Left colon (tissue), 2 donors: ENCODE measurements at places on chromosomes 2 and 18. TPM values are rescaled to one million over a fixed set of nuclear protein-coding genes. Genes with fewer than 3 reads are reported as not detected.
A peak's percentile ranks its signal among the peaks of the same experiment; 100 is the strongest.

OTOS gene
- total RNA-seq = not detected

ARL4C gene
- 8.3 TPM for total RNA-seq

AOX1 gene
- total RNA-seq = 8.7 TPM

MAP2 gene
- 2.1 TPM for total RNA-seq

IL18R1 gene
- total RNA-seq = 3.0 TPM

- no peak for DNase-seq
These were observed 61.8 kb downstream of the PARD6G start for GRCh38 chr18:80185545-80185944.

GRCh38 chr18:5871426-5871825 is 23.9 kb downstream of the TMEM200C start:
- DNase-seq = no peak

GRCh38 chr2:54772110-54772509 is 48.6 kb downstream of the EML6 start:
- no peak for DNase-seq

DNA sequence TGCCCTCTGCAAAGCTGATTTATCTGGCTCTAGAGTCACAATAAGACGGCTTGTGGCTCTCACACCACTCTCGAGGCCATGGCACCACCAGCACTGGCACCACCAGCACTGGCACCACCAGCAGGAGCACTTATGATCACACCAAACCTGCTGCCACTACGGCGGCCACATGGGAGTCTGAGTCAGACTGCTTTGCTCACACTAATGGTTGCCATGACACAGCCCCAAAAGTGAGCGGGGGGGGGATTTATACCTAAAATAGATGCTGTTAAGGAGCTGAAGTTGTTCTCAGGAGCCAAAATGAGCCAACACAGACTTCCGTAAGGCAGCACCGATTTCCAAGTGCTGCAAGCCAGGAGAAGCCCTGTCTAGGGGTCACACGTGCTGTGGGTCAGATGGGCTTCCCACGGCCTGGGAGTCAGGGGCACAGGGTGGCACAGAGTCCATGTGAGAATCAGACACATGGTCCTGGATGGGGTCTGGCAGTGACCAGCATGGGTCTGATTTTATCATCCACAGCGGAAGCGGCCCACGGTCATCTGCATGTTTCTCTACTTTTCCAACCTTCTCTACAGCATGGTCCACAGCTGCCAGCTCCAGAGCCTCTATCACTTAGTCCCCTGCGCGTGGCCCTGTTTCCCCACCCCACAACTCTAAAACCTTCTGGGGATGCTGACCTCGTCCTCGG is 16.7 kb downstream of the DNMT3A start:
- peak; percentile 40 for DNase-seq

DNA sequence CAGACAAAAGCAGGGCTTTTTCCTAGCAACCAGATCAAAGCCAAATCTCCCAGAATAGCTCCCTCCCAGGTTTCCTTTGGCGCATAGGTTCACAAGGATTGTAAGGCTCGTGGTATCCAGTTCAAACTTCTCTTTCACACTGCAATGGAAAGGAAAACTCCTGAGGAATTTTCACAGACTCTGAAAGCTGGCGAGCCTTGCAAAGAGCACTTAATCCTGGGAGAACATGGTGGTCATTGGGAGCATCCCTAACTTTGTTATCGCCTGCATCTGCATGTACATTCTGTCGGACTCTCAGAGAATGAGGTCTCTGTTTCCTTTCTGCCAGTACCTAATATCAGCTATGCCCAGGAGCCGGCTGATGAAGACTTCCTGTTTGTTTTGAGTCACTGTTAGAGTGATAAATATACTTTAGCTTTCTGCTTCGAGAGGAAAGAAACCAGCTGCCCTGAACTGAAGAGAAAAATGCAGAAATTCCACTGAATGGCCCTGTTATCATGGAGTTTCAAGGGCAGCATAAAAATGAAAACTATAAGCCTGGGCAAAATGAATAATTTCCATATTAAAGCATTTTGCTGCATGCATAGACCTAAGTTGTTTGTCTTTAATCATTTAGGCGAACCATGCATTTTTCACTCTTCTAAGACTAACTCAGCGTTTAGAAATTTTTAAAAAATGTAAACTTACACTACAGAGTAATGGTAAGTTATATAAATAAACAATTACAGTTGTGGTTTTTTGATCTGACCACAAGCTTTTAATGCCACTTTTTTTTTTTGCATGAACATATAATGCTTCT is 76.4 kb upstream of the ZEB2 start:
- no peak for DNase-seq

DNA sequence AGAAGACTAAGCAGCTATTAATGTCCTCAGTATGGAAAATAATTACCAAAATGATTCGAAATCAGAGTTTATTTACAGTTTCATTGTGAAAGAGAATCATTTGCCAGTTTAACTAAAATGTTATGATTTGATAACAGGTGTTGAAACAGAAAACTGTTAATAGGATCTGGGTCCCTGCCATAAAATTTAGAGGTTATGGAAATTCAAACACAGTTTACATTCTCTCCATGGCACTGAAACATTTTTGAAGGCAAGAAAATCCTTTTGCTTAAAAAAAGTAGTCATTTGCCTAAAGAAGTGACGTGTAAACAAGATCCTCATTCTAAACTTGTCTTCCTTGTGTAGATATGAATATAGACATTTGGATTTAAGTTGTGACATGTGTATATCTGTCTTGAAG is 743.8 kb downstream of the SLC4A3 start:
- no peak for DNase-seq

GRCh38 chr2:63424329-63425078 is 163.8 kb downstream of the WDPCP start:
- no peak for DNase-seq

DNA sequence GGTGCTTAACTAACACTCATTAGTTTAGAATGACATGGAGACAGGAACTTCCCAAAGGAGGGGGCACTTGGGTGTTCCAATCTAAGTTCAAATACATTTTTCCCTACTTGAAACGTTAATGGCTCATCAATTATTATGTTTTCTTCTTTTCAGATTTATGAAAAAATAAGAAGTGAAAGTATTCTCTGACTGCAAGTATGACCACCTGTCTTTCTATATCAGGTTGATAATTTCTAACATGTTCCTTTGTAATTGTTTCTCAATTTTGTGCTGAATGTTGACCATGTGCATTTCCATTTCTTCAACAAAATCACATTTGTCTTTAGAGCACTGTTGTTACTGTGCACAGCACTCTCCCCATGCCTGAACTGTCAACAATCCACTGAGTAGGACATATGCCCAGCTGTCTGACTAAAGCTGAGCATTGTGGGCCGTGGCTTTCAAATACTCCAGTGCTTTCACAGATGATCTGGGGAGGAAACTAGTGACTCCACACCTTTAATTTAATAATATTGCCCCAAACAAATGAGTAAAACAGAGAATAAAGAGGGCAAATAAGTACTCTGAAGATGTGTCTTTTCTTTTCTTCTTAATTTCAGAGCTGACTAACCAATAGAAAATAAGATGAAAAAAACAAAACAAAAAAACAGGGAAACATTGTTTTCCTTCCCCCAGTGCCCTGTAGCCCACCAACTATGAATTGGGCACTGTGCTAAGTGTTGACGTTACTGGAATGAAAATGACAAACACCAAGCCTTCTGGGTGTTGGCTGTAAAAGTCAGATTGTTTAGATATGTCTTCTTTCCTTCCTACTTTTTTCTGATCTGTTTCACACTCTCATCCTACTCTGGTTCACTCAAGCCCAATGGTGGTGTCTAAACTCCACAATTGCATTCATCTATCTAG is 16.0 kb downstream of the LANCL1 start:
- no peak for DNase-seq

GRCh38 chr2:202436626-202437025 is 60.5 kb downstream of the BMPR2 start:
- DNase-seq = no peak

DNA sequence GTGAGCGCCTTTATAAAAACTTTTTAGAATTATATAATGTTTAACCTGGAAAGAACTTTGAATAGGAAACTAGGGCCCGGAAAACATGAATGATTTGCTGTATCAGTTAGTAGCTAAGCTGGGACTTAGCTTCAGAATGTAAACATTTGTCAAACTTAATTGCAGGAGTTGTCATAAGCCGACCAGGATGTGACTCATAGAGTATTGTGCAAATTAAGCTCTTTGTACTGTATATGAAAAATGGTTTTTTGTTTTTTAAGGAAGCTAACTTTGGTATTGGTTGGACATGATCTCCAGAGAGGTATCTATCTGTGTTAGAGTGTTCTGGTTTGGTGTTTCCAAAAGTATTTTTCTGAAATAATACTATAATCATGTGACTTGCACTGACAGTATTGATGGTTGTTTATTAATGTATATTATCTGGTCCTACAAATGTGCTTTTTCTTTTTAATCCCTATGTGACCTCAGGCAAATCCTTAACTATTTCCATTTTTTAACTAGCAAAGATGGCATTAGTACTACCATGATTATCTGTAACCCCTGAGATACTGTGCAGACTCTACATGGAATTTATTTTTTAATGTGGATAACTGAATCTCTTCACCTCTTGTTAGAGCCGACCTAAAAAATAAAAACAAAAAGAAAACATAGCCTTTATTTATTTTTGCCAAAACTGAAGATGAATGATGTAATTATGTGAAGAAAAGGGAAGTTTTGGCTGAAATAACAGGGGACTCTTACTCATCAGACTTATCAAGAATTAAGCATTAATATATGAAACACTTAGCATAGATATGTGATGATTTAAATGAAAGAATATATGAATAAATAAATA is 11.7 kb downstream of the YIPF4 start:
- DNase-seq = no peak

GRCh38 chr2:42371611-42372473 is 10.8 kb upstream of the COX7A2L start:
- no peak for DNase-seq

GRCh38 chr2:54122171-54122935 is 6.9 kb downstream of the ACYP2 start:
- no peak for DNase-seq

- DNase-seq = no peak
These were observed 65.0 kb downstream of the NFATC1 start for GRCh38 chr18:79460481-79461300.

DNA sequence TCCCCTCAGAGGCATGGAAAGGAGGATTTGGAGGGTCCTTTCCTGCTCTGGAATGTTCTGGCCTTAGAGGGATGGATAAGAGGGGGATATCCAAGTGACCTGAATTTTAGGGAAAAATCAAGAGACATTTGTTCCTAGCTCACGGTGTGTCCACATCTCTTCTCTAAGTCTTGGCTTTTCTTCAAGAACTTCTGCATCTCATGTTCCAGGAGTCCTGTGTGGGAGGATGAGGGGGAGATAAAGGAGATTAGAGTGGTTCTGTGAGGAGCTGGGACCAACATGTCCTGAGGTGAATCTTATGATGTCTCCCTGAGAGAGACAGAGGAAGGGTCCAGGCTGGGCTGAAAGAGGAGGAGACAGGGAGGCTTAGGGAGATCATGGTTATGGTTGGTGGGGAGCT is 11.7 kb downstream of the EMX1 start:
- no peak for DNase-seq

DNA sequence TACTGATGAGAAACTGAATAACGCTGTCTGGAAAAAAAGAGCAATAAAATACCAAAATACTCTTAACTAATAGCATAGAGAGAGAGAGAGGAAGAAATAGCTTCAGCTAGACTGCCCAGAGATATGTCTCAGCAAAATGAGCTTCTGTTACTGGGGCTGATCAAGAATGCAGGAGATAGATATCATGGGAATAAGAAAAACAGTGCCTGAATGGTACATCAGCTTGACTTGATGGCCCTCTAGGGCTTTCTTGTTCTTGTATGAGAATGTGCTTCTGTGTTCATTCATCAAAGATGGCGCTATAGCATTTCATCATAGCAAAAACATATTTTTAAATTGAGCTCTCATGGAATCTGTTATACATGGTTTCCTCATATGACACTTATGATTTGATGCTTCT is 151.2 kb downstream of the CALCRL start:
- no peak for DNase-seq
